ENCODE measurements at places on chromosomes 1 and 21. TPM values are rescaled to one million over a fixed set of nuclear protein-coding genes. Genes with fewer than 3 reads are reported as not detected.

Gene COPA
- 124 TPM for total RNA-seq

- DNase-seq = no peak
Observed at GRCh38 chr1:13450204-13450603, 40.0 kb downstream of the PRAMEF20 start.

Gene ANGPTL1
- 0.21 TPM for total RNA-seq

DNA sequence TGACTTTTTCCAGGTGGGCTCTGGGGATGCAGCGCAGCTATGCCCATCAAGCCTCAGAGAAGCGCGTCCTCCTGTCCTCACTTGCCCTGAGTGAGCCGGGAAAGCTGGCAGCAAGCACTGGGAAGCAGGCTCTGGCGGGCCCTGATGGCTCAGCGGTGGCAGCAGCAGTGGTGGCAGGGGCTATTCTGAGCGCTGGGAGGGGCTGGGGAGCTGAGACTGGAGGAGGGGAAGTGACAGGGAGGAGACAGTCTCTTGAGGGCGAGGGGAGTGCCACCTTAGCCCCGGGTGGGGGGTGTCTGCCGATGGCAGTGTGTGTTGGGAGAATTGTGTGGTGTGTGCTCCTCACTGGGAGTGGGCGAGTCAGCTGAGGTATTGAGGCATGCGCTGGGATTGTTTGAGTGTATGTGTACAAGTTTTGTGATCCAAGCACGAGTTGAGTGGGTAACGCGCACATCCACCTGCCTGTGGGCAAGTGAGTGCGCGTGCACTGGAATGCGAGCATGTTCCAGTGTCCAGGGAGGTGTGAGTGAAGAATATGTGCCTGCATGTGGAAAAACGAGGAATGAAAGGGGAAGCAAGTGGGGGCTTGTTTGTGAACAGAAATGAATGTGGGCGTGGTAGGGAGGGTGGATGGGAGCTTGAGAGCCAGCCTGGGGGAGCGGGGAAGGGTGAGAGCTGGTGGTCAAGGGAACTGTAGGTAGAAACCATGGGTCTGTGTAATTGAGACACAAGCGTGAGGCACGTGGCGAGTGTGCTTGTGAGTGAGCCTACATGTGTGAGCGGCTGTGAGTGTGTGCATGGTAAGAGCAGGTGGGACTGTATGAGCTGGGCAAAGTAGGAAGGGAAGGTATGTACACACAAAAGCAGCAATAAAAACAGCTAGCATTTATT is 2.9 kb upstream of the FOXO6 start:
- no peak for DNase-seq

Gene ERVH48-1
- not detected for total RNA-seq

- no peak for DNase-seq
Observed at GRCh38 chr1:110948038-110948810, 15.5 kb downstream of the LRIF1 start.

Gene KISS1
- not detected for total RNA-seq
